ENCODE measurements at places on chromosomes 11 and 22. TPM values are rescaled to one million over a fixed set of nuclear protein-coding genes. Genes with fewer than 3 reads are reported as not detected.

SMTN gene
- total RNA-seq: 150 TPM

HBD gene
- not detected for total RNA-seq

RBMXL2 gene
- not detected for total RNA-seq

TSG101 gene
- 63.4 TPM for total RNA-seq

DNA sequence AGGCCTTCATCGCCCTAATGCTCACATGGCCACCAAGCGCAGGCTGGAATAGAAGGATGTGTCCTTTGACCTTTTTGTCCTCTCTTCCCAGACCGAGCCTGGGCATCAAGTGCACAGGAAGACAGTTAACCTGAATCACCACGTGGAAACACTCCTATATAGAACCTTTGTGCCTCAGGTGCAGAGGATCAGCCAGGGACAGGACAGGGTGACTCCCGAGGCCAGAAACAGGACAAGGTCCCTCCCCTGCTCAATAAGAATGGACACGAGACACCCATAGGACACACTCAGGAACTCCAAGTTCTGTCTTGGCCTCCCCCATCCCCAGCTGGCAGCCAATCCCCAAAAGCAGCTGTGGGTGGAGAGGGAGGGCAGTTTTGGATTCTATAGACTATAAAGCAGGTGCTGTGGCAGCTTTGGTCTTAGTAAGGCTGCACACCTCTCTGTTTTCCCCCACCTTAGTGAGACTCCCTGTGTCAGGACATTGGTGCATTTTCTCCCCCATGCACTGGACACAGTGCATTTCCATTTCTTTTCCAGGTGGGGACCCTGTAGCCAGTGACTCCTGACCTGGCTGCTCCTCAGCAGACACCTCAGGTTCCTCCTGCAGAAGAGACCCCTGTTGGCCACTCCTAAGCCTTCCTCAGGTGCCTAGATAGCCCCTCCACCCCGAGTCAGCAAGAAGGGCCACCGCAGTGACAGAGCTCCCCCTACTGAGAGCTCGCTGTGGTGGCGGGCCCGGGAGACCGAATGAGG, 43.6 kb upstream of the POU2AF1 start:
- no peak for DNase-seq

- no peak for DNase-seq
These were observed 4.7 kb upstream of the KCTD14 start for GRCh38 chr11:78027759-78028158.

DNA sequence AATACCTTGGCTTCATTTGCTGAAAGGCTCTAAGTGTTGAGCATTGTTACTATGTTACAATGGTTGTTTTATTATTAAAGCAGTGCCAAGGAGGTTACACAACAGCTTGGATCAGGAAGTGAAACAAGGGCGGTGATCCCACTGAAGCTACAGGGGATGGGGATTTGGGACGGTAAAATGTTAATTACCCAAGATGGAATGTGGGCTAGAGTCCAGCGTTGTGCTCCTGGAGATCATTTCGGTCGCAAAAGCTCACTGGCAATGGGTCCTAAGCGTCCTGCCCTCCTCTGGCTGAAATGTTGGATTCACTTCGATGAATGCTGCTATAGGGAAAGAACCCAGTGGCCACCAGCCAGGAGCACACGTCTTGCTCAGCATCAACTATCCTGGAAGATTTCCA, 48.3 kb downstream of the FAM83F start:
- DNase-seq: peak; percentile 43

DNA sequence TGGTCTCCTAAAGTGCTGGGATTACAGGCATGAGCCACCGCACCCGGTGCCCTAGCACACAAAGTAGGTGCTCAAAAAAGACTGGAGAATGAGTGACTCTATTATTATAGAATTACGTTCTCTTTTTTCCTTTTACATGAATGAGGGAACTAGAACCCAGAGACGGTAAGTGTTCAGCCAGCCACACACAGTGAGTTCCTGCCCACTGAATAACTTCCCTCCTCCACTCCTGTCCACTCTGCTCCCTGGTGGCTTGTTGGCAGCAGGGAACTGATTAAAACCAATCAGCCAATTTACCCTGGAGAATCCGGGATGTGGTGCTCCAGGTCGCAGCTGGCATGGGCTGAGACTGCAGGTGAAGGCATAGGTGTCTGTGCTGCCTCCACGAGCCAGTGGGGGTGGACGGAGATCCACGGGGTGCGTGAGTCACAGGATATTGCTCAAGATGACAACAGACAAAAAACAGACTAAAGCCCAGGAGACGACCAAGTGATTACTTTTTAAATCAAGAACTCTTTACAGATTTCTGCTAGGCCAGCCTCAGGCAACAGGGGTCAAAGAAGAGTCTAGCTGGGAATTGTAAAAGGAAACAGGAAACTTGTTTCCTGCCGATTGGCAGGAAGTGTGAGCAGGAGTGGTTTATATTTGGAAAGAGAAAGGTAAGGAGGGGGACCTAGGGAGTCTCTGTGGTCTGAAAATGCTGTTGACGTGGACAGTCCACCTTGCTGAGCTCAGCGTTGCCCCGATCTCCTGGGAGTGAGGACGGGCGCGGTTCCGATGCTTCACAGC, 95.2 kb upstream of the TP53I11 start:
- no peak for DNase-seq

GRCh38 chr11:59188954-59189353, 17.0 kb downstream of the DTX4 start:
- DNase-seq: no peak

- DNase-seq: no peak
These were observed 53.3 kb downstream of the PANX1 start for GRCh38 chr11:94181943-94182342.

- no peak for DNase-seq
These were observed 258.3 kb upstream of the B3GAT1 start for GRCh38 chr11:134670247-134670782.

DNA sequence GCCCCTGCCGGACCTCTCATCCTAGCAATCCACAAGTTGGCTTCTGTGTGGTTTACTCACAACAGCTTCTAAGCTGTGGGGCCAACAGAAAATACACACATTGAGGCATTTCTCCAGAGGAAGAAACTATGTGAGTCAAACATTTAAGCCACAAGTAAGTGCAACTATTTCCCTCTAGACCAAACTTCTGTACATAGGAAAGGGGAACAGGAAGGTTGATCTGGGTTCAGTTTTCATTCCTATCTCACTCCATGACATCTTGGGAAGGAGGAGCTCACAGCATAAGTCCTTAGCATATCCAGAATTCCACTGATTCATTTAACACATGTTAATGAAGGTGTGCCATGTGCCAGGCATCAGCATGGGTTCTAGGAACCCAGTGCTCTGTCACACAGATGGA, 72.8 kb upstream of the PICALM start:
- DNase-seq: no peak

- DNase-seq: no peak
These were observed 60.0 kb downstream of the MYEOV start for GRCh38 chr11:69353696-69354544.

GRCh38 chr11:59144096-59144495, 1.4 kb downstream of the FAM111A start:
- DNase-seq: no peak

DNA sequence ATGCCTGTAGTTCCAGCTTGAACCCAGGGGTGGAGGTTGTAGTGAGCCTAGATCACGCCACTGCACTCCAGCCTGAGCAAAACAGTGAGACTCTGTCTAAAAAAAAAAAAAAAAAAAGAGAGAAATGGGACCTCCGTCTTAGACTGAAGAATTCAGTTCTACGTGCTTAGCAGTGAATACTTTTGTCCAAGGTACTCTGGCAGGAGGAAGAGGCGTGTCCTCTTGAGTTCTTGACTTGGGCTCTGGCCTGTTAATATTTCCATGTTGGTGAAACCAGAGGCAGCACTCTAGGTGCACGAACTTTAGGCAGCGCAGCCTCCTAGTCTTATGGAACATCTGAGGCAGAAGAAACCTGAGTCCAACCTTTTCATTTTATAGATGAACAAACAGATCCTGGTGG, 2.4 kb downstream of the HMBS start:
- DNase-seq: no peak

DNA sequence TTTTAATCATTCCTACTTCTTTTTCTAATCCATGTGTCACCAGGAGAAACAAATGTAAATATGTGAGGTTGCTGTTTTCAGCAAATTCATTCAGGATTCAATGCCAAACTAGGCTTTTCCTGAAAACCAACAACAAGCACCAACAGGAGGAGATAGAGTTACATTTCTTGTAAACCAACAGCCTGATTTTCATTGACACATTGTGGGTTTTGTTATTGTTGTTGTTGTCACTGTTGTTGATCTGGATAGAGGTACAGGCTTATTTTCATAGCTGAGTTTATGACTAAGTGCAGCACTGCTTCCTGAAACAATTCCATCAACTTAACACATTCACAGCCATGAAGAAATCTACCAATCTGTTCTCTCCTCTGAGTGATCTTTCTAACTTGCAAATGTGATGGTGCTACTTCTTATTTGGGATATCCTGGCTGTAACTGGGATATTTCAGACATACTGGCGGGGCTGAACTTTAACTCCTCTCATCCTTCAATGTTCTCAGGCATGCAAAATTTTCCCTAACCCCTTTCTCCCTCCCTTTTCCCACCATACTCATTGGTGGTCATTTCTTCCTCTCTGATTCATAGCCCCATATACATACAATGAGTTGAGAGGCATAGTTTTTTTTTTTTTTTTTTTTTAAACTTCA, 65.5 kb downstream of the ME3 start:
- DNase-seq: no peak

Measured in heart left ventricle (tissue), 16 donors.